ENCODE measurements at places on chromosomes 12 and 14.

- no peak for DNase-seq
Observed at GRCh38 chr14:104335176-104335575, 196.8 kb downstream of the KIF26A start.

DNA sequence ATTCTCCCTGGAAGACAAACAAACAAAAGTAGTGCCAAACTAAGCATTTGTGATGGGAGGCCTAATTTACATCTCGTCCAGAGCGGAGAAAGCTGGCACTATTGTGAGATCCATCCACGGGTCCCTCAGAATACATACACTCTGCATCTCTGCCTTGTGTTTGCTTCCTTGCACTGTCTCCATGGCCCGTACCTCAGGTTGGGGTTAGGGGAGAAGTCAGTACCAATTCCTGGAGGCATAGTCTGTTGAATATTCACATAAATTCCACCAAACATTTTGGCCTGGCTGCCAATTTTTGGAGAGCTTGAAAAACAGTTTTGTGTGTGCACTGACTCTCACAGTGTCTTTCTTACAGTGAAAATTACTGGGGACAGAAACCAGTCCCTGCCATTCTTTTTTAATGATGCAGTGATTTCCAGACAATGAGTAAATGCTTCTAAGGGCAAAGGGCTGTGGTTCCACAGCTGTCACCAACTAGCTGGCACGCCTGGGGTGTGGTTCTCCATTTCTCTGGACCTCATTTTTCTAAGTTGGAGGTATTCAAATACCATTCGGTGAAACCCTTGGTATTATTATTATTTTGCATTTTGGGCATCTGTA, 119.7 kb upstream of the HIF1A start:
- no peak for DNase-seq

- DNase-seq, result no peak
Observed at GRCh38 chr14:55099756-55100155, 29.3 kb upstream of the LGALS3 start.

- no peak for DNase-seq
Observed at GRCh38 chr12:52710730-52711129, 7.4 kb upstream of the KRT77 start.

DNA sequence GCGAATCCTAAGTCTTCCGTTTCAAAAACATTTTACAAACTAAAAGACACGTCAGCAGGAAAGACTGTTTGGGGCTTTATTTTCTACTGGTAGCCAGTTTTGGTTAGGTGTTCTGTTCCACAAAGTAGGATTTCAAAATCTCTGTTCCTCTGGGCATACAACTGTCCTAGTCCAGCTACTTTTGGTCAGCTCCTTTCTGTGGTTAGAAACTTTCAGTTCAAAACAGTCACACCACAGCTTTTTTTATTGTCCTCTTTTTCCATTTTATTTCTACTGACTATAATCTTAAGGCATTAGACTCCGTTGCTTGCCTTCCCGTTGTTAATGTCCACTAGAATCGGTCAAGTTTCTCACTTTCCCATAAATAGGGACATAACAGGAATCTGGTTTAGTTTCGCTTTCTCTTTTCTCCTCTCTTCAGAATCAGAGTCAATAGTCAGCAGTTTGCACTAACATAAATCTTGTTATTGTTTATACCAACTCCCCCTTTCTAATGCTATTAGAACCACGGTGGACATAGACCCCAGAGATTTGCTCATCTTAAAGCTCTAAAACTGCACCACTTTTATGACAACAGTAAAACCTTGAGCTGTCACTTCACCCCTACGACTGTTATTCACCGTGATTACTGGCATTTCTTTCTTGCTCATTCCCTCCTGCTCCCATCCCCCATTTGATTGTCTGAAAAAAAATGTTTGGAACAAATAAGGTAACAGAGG, 41.5 kb upstream of the NPAS3 start:
- peak; percentile 16 for DNase-seq

- DNase-seq, result no peak
Observed at GRCh38 chr14:95835121-95835730, 41.4 kb upstream of the TUNAR start.

DNA sequence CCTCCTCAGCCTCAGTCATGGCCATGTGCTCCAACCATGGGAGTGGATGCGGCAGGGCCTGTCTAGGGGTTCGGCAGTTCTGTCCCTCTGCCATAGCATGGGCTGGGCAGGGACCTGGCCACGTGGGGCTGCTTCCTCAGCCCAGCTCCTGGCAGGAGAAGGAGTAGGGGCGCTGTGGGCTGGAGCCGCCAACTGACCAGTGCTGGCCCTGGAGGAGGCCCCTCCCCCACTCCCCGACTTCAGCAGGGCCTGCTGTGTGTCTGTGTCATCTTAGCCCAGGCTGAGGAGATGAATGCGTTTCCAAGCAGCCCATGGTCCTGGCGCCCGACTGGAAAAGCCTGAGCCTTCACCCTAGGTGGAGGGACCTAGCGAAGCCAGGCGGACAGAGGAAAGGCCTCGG, 2.7 kb upstream of the PACS2 start:
- no peak for DNase-seq

DNA sequence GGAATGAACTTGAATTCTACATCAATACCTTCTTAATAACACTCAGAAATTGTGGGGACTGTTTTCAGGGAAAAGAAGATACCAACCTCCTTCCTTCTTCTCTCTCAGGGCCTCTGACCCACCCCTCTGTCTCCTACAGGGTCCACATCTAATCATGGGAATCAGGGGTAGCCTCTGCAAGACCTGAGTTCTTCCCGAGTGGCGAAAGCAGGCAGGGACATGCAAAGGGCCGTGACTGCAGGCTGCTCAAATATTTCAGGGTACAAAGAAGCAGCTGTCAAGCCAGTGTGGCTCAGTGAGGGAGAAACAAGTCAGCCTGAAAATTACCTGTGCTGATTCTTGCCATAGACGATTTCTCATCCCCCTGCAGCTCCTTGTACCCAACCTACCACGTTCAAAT, 123.1 kb upstream of the PARP11 start:
- no peak for DNase-seq

GRCh38 chr12:127560041-127560478, 706.9 kb upstream of the TMEM132C start:
- DNase-seq, result no peak

DNA sequence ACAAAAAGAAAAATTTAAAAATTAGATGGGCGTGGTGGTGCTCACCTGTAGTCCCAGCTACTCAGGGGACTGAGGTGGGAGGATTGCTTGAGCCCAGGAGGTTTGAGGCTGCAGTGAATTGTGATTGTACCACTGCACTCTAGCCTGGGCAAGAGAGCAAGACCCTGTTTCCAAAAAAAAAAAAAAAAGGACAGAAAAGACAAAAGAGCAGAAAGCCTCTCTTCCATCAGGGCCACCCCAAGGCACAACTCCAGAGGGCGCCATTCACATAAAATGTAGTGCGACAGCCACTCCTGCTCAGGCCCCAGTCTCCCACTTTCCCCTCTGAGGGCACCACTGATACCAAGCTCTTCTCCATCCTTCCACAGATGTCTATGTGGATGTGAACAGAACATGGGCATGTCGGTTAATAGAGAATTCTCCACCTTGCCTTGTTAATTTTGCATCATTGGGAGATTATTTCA, 41.8 kb downstream of the DGLUCY start:
- DNase-seq, result no peak

DNA sequence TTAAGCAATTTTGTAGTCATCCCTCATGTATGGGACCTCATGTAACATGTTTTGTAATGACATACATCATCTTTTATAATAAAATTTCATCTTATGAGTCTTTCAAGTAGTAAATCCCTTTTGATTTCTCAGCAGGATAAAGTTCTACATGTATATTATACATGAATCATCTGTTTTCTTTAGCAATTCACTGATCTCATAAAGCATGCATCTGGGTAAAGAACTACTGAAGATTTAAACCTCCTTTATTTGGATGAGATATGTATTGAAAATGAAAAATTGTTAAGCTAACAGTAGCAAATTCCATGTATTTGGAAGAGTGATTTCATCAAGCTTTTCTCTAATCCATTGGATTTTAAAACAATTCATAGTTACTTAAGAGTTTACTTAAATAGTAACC, 126.9 kb downstream of the KITLG start:
- no peak for DNase-seq

- no peak for DNase-seq
Observed at GRCh38 chr12:66984077-66984476, 285.1 kb upstream of the CAND1 start.

- DNase-seq, result no peak
Observed at GRCh38 chr14:42911642-42912041, 1305.0 kb downstream of the LRFN5 start.

DNA sequence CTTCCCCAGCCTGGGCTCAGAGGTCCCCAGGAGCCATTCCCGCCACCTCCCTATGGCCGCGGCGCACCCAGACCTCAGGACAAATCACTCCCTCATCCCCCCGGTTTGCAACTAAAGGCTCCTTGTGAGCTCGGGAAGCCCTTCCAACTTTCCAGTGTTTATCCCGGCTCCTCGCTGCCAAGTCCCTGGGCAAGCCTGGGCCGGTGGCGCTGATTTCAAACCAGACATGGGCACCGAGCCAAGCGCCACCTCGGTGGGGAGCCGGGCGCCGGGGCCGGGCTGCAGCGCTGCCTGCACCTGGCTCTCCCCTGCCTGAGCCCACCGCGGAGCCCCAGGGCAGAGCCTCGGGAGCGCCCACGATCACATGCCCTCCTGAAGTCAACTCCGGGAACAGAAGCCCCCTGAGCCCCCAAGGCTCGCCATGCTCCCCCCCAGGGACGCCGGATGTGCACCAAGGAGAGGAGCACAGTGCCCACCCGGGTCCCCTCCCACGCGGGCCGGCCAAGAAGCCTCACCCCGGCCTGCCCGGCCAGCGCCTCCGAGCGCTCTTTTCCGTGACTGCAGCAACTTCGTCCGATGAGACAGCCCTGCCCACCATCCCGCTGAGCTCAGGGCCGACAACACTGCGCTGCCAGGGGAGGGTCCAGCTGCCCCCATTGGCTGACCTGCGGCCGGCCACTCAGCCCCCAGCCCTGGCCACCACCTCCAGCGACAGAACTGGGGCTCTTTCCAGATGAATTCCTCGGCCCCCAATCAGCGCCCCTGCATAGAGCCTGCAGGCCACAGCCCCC, 50.0 kb downstream of the NCOR2 start:
- DNase-seq, result peak; percentile 85

DNA sequence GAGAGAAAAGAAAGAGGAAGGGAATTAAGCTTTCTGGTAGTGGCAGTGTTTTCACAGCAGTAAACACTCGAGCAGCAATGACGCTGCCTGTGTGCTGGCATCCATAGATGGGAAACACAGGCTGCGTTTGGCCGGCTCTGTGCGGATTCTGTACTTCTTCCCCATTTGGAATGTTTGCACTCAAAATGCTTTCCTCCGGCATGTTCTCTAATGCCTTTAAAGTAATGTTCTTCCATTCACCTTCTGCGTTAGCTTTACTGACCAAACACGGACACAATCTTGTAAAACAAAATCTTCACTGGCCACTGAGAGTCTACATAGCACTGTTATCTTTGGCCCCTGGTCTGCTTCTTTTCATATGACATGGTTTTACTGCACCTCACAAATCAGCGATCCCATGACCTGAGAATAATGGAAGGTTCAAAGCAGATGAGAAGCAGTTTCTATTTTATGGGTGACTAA, 31.4 kb downstream of the DCP1B start:
- no peak for DNase-seq

- DNase-seq, result no peak
Observed at GRCh38 chr12:14810167-14810952, 3.6 kb downstream of the SMCO3 start.

DNA sequence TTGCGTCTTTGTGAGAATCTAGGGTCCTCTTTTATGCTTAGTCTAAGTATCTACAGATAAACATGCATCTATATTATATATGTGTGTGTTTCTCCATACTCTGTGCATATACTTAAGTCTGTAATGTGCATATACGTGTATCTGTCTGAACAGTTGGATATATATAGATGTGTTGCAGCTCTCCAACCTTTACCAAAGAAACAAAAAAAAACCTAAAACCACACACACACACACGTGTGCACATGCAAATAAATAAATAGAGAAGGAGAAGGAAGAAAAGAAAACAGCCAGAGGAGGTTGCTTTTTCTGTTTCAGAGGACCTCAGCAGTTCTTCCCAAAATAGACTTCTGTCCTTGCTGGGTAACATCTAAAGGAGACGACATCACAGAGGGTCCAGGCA, 244.9 kb downstream of the CACNA1C start:
- no peak for DNase-seq

- no peak for DNase-seq
Observed at GRCh38 chr12:11859705-11860425, 210.4 kb downstream of the ETV6 start.

DNA sequence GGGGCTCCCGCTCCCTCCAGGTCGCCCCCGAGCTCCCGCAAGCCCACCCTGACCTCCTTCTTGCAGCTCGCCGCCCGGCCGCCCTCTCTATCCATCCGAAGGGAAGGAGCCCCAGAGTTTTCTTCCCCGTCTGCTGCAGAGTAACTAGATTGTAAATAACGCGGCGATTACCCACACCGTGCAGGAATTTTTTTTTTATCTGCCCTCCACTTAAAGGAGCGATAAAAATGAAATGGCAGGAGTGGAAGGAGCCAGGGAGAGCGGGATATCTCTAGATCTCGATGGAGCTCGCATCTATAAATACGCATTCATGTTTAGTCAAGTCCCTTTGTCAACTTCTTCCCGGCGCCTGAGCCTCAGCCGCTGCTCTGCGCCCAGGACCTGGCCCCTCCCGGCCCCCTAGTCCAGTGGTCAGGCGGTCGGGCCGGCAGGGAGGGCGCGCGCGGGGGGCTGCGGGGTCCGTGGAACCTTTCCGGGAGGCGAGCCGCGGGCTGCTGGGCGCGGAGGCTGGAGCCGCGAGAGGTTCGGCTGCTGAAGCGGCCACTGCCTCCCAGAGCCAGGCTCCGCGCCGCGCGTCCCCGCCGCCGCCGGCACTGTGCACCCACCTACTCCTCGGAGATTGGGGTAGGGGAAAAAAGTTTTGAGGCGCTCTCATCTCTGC, 386.0 kb downstream of the BCAT1 start:
- DNase-seq, result no peak

GRCh38 chr12:97005174-97005573, 98.1 kb downstream of the NEDD1 start:
- no peak for DNase-seq

DNA sequence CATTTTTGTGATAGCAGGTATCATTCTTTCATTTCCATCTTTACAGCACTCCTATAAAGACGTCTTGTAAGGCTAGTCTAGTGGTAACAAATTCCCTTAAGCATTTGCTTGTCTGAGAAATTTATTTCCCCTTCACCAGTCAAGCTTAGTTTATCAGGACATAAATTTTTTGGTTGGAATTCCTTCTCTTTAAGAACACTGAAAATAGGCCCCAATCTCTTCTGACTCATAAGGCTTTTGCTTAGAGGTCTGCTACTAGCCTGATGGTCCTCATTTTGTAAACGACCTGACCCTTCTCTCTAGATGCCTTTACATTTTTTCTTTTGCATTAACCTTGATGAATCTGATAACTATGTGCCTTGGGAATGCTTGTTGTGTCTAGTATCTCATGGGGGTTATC, 20.3 kb downstream of the OLR1 start:
- no peak for DNase-seq

GRCh38 chr12:116471544-116471943, 87.6 kb upstream of the MAP1LC3B2 start:
- DNase-seq, result no peak

GRCh38 chr12:22272335-22273151, 62.0 kb downstream of the ST8SIA1 start:
- no peak for DNase-seq

Measured in RWPE1 (cell line).